Small intestine (tissue), 16 donors: ENCODE measurements at places on chromosomes 1 and 21.

- no peaks in the 10 kb centered on the region for H3K36me3 ChIP-seq
- no peak overlapping the region for H3K4me3 ChIP-seq
- peak; percentile 42 for DNase-seq
- no peak overlapping the region for H3K27ac ChIP-seq
- H3K27me3 ChIP-seq: no peaks in the 10 kb centered on the region
These were observed 189.3 kb downstream of the PTPRU start for GRCh38 chr1:29425631-29426030.

- no peaks in the 10 kb centered on the region for H3K27me3 ChIP-seq
- H3K4me3 ChIP-seq: no peak overlapping the region
- no peaks in the 10 kb centered on the region for H3K36me3 ChIP-seq
- no peaks in the 10 kb centered on the region for H3K4me1 ChIP-seq
- H3K27ac ChIP-seq: no peak overlapping the region
These were observed 30.6 kb upstream of the COL6A1 start for GRCh38 chr21:45950740-45951515.

DNA sequence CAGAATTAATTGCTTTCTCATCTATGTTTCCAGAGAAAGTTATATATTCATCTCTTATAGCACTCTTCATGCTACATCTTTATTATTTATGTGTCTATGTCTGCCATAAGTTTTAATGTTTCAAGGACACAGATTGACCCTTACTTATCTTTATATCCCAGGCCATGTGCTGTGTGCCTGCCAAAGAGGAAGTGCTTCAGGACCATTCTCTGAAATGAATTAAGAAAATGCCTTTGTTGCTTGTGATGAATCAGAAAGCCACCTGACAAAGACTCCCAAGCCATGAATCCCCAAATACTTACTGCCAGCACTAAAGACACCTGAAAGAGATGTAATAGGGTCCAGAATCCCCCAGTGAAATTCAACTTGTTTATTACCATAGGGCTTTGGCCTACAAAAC, 342.1 kb upstream of the C1orf87 start:
- no peak overlapping the region for H3K27ac ChIP-seq
- no peak overlapping the region for H3K4me3 ChIP-seq
- no peak for DNase-seq
- H3K36me3 ChIP-seq: no peaks in the 10 kb centered on the region
- H3K4me1 ChIP-seq: no peaks in the 10 kb centered on the region
- H3K27me3 ChIP-seq: no peaks in the 10 kb centered on the region

GRCh38 chr21:36733857-36734256, 34.9 kb downstream of the SIM2 start:
- H3K27me3 ChIP-seq: peaks cover 27% of the 10 kb centered on the region
- no peaks in the 10 kb centered on the region for H3K4me1 ChIP-seq
- DNase-seq: no peak
- no peak overlapping the region for H3K4me3 ChIP-seq
- H3K36me3 ChIP-seq: no peaks in the 10 kb centered on the region

DNA sequence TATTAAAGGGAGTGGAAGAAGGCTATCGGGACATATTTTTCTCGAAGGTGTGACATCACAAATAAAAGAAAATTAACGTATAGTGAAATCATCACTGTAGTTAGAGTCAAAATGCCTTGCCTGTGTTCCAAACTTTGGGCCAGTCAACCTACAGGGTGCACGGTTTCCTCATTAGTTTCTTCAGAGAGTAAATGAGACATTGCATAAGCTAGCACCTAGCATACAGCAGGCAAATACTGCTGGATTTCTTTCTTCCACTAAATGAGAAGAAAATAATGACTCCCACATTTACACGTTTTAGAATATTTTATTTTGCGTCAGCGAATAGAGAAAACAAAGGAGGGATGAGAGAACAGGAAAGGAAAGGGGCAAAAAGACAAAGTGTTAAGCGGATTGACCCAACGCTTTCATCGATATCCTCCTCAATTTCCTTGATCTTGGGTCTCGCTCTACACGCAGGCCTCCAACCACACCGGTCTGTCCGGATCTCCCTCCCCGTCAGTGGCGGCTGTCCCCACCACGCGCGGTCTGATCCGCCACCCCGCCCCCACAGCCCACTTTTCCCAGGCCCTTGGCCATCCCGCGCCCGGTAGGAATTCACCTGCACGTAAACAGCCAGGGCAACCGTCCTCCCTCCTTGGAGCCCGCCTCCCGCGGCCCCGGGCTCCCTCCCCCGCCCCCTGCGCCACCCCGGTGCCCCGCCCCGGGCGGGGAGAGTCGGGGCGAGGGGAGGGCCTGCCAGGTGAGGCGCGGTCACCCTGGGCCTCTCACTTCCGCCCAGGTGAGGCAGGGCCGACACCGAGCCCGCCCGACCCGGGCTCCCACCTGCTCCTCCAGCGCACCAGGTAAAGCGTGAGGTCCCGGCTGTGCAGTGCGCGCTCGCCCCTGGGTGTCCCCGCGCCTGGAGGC, at the start of gene PATJ:
Gene PATJ (plus strand): TSS at position 770 of the 909 bp plus-strand sequence. CDS start 20,413 bp downstream, outside the sequence.
- H3K36me3 ChIP-seq: no peaks in the 10 kb centered on the region
- peak within 1 kb of the TSS; percentile 92 for H3K4me3 ChIP-seq

DNA sequence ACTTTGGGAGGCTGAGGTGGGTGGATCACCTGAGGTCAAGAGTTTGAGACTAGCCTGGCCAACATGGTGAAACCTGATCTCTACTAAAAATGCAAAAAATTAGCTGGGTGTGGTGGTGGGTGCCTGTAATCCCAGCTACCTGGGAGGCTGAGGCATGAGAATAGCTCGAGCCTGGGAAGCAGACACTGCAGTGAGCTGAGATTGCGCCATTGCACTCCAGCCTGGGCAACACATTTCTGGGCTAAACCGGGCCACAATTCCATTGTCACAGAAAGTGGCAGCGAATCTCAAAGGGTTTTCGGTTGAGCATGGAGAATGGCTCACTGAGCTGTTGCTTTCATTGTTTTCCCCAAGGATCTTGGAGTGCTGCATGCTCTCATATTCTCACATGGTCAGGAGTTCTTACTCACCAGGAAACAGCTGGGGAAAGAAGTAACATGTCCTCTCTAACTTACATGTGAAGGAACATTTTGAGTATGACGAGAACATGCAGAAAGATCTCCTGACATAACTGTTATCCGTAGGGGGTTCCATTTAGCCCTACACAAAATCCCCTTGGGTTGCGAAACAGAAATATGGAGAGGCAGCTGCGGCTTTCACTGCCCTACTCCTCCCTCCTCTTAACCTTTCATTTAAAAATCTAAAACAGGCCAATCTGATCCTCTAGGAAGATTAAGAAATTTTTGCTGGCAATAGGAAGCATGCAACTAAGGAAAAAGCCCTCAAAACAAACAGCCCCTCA, 341.1 kb downstream of the PCP4 start:
- no peak overlapping the region for H3K27ac ChIP-seq
- H3K36me3 ChIP-seq: no peaks in the 10 kb centered on the region
- no peaks in the 10 kb centered on the region for H3K27me3 ChIP-seq
- no peaks in the 10 kb centered on the region for H3K4me1 ChIP-seq

DNA sequence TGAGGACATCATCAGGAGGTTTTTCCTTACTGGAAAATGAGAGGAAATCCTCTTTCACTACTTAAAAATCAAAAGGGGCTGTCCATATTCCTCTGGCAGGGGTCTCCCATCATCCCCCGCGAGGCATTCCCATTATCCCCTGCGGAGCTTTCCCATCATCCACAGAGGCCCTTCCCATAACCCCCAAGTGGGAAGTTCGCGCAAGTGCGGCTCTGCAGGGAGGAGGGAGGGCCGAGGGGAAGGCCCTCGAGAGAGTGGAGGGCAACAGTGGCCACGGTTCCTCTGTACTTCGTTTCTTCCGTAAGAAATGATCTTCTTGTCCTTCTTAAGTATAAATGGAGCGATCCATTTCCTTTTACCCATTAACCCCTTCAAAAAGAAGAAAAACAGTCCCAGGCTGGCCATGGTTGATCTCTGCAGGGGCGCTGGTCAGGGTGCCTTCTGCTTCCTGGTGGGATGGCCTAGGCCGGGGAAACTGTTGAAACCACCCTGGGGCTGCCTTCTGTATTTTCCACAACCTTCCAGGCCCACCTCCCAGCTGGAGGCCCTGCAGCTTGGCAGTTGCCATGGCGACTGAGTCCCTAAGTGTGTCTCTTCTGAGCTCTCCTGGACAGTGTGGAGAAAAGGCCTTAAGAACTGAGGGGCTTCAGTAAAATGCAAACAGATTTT, 3.6 kb upstream of the RSPH1 start:
- no peaks in the 10 kb centered on the region for H3K27me3 ChIP-seq
- no peaks in the 10 kb centered on the region for H3K36me3 ChIP-seq
- H3K27ac ChIP-seq: no peak overlapping the region
- DNase-seq: no peak
- H3K4me3 ChIP-seq: no peak overlapping the region

GRCh38 chr1:165254376-165254775, 102.1 kb downstream of the LMX1A start:
- no peaks in the 10 kb centered on the region for H3K4me1 ChIP-seq
- DNase-seq: no peak
- H3K36me3 ChIP-seq: no peaks in the 10 kb centered on the region
- H3K27ac ChIP-seq: no peak overlapping the region
- H3K4me3 ChIP-seq: no peak overlapping the region

DNA sequence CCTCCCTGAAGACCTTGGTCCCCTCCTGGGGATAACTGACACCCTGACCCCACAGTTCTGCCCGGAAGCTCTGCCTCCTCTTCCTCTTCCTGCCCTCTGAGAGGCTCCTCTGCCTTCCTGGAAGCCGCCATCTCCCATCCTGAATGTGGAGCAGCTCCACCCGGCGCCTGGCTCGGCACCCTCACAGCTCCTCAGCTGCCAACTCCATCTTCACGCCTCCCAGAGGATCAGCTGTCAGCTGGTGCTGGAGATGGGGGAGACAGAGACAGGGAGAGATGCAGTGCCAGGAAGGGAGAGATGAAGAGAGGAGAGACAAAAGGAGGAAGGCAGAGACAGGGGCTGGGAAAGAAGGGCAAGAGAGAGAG, 210.4 kb upstream of the CSF3R start:
- no peaks in the 10 kb centered on the region for H3K4me1 ChIP-seq
- no peak overlapping the region for H3K27ac ChIP-seq
- no peaks in the 10 kb centered on the region for H3K27me3 ChIP-seq
- no peak for DNase-seq
- no peaks in the 10 kb centered on the region for H3K36me3 ChIP-seq

GRCh38 chr1:228988664-228989063, 253.4 kb downstream of the RHOU start:
- no peaks in the 10 kb centered on the region for H3K4me1 ChIP-seq
- H3K27me3 ChIP-seq: no peaks in the 10 kb centered on the region
- H3K4me3 ChIP-seq: no peak overlapping the region
- no peak for DNase-seq
- H3K27ac ChIP-seq: no peak overlapping the region

DNA sequence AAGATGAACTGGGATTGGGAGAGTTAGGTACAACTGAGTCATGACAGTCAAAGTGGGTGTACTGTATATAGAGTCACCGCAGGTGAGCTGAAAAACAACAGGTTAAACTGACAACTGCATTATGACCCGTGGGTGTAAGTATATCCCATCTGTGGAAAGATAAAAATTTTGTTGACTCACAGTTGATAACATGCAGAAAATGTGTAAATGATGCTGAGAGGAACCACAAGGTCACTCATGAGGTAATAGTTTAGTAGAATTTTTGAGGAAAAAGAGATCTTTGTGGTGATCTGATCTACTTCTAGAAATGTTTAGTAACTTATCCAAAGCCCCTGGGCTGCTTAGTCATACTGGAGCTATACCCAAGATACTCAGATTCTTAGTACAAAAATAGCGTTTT, 838 bp downstream of the OR2C3 start:
- no peak overlapping the region for H3K4me3 ChIP-seq
- no peaks in the 10 kb centered on the region for H3K4me1 ChIP-seq
- no peaks in the 10 kb centered on the region for H3K27me3 ChIP-seq
- no peak for DNase-seq
- no peaks in the 10 kb centered on the region for H3K36me3 ChIP-seq

GRCh38 chr1:12028248-12028647, 8.9 kb downstream of the MIIP start:
- no peaks in the 10 kb centered on the region for H3K27me3 ChIP-seq
- no peak for DNase-seq
- no peaks in the 10 kb centered on the region for H3K4me1 ChIP-seq
- H3K4me3 ChIP-seq: no peak overlapping the region
- peaks cover 79% of the 10 kb centered on the region for H3K36me3 ChIP-seq
- H3K27ac ChIP-seq: no peak overlapping the region

DNA sequence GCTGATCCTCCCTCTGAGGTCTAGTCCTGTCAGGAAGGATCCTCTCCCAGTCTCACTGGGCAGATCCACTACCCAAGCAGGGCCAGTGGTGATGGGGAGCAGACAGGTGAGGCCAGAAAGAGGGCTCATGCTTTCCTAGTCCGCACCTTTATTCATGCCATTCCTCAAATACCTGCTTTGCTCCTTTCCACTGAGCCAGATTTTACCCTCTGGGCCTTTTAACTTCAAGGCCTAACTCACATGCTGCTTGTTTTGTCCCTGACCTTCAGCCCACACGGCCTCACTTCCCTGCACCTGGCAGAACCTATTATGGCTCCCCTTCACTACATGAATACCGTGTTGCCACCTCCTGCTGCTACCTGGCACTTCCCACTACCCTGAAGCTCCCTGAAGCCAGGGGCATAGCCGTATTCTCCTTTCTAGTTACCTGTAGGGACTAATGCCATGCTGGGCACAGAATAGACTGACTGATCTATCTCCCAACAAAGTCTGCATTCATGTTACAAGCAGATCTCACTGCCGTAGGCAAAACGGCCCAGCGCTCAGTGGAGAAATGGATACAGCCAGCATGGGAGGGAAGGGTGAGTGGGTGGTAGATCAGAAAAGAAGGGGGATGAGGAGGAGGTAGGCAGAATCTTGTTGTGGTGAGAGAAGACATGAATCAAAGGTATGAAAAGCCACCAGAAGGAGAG, 36.1 kb upstream of the GOLT1A start:
- no peaks in the 10 kb centered on the region for H3K4me1 ChIP-seq
- DNase-seq: no peak

- H3K27me3 ChIP-seq: no peaks in the 10 kb centered on the region
- no peak for DNase-seq
- H3K4me3 ChIP-seq: no peak overlapping the region
- no peaks in the 10 kb centered on the region for H3K36me3 ChIP-seq
- H3K27ac ChIP-seq: peak overlapping the region; percentile 84
These were observed 91.9 kb upstream of the ERRFI1 start for GRCh38 chr1:8118031-8118451.

- no peaks in the 10 kb centered on the region for H3K27me3 ChIP-seq
- no peaks in the 10 kb centered on the region for H3K4me1 ChIP-seq
- DNase-seq: no peak
These were observed 184.3 kb downstream of the ZC3H11B start for GRCh38 chr1:219428651-219429050.

DNA sequence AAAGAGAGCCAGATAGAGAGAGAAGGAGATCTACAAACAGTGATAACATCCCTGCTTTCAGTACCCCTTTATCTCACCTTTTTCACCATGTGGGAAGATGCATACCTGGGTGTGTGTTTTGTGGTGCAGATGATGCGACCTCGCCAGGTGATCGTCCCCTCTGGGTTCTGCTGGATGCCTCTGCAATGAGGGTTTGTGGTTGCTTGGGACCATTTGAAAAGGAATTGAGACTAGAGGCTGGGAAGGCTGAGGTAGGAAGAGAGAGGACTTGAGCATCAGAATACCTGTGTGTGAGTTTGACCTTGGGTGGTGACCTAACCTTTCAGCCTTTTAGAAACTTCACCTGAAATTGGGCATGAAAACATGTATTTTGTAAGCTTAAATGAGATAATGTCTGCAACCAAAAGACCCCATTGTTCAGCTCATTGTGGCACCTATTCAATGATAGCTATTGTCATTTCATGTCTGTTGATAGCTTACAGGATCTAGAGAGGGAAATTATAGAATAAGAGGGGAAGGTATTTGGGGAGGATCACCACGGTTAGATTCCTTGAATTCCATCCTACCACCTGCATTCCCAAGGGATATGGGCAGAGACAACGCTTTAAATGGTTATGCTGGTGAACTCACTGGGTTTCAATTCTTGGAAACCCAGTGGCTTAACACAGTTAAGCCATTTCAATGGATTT, 125.7 kb downstream of the IGSF21 start:
- H3K36me3 ChIP-seq: no peaks in the 10 kb centered on the region
- H3K27ac ChIP-seq: no peak overlapping the region
- no peak overlapping the region for H3K4me3 ChIP-seq
